Urinary bladder (tissue), 4 donors: ENCODE measurements at places on chromosomes 11 and 22. TPM values are rescaled to one million over a fixed set of nuclear protein-coding genes. Genes with fewer than 3 reads are reported as not detected.

GRCh38 chr11:130452176-130452575 is 3.7 kb downstream of the ADAMTS15 start:
- no peak for DNase-seq

The TSPAN32 gene
- total RNA-seq, result 1.9 TPM

The STARD10 gene
- 16.3 TPM for total RNA-seq

DNA sequence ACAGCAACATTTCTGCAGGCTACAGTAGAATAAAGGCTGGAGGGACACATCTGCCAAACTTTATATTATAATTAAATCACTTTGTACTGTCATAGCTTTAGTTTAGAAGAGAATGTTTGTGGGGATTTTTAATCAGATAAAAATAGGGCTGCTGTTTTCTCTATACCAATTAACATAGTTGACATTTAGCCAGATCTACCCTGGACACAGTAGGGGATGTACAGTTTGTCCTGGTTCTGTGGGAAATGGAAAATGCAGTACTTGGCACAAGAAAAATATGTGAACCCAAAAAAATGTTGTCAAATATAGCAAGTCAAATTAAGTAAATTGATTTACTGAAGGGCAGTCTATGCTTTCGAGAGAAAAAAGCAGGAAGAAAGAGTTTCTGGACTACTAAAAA is 20.8 kb upstream of the PICALM start:
- DNase-seq, result no peak

DNA sequence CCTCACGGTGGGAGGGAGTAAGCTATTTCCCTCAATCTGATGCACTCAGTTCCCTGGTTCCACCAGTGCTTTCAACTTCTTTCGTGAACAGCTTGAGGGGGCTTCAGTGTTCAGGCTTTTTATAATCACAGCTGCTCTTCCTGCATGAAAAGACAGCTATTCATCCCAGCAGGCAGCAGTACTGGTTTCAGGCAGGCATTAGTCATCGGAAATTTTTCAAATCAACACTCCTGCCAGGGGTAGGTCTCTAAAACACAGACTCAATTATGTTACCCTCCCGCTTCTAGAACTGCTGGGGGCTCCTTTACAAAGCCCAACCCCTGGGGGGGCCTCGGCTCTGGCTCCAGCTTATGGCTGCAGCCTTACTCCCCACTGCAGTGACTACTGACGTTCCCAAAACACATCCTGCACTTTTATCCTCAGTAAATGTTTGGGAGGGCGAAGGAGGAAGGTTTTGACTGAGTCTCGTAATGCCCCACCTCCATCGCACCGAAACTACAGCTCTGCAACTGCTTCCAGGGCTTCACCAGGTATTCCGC is 5.8 kb downstream of the POLDIP3 start:
- no peak for DNase-seq

DNA sequence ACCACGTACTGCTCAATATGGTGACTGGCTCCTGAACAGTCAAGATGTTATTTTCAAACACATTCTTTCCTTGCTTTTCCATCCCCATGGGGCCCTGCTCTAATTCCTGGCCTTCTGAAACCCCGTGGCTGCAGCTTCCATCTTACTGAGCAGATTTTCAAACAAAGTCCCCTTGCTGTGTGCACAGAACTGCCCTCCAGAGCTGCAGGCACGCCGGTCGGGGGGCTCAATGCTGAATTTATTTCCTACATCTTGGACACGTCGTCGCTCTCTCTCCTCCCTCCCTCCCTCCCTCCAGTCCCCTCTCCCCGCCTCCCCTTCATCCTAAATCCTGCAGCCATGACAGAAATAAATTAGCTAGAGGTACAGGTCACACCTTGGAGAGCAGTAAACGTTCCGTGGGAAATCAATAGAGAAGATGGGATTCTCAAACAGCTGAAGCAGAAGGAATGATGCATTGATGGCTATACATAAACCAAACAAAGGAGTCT is 243.1 kb upstream of the BLID start:
- DNase-seq, result no peak

- no peak for DNase-seq
These were observed 3.6 kb downstream of the C11orf68 start for GRCh38 chr11:65915101-65915820.

- no peak for DNase-seq
These were observed 27.8 kb downstream of the RELT start for GRCh38 chr11:73404048-73404447.

GRCh38 chr11:96207459-96208449 is 135.2 kb downstream of the MAML2 start:
- no peak for DNase-seq

The OR10A3 gene
- not detected for total RNA-seq

DNA sequence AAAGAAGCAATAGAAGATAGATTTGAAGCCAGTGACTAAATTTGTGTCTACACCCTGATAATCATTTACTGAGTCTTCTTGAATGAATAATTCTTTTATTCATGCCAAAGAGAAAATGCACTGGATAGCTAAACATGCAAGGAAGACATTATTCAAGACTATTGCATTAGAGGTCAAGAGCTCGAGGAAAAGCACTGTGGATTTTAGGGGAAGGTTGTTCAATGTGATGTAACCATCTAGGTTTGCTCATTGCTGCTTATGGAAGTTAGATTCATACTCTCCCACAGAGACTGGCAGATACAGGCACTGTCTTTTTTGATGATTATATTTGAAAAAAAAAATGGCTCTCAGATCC is 682.1 kb downstream of the KCNA4 start:
- no peak for DNase-seq

DNA sequence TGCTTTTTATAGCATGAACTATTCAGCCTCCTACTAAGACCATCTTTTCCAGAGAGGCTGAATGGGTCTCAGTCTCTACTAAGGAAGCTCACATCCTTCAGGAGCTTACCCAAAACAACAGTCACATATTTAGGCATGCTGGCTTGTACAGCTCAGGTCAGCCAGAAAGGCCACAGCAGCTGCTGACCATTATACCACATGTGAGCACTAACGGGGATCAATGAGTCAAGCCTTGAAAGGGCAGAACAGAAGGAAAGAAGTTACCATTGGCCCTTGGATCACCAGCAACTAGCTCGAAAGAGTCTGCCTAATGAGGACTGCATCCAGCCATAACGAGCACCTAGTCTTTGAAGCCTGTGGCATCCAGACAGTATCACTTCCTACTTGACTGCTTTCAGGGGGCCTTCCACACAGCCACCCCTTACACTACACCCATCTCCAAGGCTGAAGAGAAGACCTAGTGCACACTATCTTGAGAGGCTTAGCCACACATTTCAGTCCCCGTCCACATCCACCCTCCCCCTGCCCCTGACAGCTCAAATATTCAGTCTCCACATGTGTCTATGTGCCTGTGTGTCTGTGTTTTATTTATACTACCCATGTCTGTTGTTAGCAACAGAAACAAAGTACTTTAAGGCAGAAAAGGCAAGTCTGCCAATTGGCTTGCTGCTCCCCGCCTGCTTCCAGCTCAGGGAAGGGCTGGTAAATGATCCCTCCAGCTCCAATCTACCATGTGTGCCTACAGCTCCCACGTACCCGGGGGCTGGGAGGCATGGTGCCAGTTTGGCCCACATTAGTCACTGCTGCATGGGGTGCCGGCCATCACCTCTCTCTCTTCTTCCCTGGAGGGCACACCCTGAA is 95.5 kb downstream of the RPL27A start:
- DNase-seq, result no peak

The C11orf42 gene
- not detected for total RNA-seq

The CELSR1 gene
- 4.5 TPM for total RNA-seq

DNA sequence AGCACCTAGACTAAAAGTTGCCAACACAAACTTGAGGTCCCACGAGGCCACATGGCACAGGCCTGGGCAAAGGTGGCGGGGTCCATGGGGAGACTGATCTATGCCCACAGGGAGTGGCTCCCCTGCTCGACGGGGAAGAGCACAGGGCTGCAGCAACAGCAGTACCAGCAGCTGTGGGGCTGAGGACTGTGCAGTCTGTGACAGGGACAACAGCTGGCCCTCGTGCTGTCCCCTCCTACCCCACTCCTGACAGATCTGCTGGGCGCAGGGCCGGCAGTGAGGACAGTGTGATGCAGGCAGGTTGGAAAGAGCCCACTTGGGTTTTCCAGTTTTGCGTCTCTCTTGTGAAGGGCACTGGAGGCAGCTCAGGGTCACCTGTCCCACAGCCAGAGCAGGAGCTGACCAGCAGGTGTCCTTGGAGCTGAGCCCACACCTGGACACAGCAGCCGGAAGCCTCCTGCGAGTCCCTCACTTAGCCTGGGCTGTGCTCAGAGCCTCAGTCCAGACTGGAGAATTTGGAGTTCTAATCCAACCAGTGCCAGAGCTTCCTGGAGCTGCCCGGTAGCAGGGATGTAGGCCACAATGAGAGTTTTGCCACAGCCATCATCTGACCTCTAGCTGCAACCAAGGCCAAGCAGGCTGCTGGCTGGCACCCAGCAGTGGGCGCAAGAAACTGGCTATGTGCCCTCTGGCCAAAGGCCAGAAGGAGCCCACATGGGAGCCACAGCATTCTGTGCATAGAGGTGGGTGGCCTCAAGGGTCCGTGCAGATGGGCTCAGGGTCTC is 3.6 kb upstream of the GAS2L1 start:
- DNase-seq, result no peak

DNA sequence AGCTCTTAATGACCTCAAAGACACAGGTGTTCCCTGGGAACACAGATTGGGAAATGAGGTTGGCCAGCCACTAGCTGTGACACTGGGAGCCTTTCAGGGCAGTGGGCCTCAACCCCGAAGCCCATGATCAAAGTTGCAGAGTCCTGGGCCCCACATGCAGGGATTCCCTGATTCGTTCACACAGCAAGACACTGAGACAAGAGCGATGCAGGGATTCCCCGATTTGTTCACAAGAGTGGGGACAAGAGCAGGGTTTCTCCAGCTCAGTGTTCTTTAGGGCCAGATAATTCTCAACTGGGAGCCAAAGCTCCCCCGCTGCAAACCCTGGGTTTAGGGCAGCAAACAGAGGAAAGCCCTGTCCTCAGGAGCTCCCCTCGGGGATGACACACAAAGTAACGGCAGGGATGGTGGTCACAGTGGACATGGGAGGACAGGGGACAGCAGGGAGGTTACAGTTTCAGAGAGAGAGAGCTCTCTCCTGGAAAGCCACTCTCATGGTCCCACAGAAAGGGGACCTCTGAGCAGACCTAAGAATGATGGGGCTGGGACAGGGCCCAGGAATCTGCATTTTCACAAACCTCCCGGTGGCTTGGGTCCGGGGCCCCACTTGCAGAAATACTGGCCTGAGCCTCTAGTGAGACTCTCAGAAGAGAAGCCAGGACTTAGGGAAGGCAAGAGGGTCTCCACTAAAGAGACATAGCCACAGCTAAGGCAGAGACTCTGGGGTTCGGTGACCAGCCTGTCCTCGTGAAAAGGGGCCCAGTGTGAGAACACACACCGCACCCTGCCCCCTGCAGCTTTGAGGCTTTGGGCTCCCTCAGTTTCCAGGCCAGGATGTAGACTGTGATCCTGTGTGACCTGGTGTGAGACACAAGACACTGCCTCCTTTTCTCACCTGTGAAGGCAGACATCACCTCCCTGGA is 7.4 kb upstream of the GNAZ start:
- no peak for DNase-seq

The ARHGAP32 gene
- 40.0 TPM for total RNA-seq

The TRPM5 gene
- 0.11 TPM for total RNA-seq

DNA sequence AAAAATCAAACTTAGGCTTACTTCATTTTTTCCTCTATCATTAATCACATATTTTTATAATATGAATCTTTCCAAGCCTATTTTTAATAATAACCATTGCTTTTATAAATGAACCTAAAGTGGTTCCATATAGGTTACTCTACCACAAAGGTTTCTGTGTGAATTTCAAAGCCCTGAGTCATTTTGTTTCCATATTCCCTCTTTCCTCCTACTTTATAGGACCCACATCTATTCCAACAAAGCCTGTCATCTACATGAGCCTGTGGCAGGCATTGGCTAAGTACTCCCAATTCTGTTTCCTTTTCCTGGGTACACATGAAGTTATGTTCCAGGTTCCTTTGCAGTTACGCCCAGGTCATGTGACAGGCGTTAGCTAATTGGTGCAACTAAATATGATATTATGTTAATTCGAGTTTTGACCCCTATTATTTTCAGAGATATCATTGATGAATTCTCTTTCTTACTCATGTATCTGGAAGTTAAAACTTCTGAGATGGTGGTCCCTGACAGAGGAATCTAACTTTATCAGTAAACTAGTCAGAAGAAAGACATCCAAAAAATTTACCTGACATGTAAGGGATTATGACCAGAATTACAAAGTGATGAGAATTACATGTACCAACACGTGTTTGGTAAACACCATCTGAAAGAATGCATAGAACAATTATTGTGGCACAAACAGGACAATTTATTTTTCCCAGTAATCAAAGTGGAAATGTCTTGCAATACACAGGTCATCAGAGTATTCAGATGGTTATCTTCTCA is 1264.0 kb upstream of the CNTN5 start:
- DNase-seq, result no peak

The MYBPC3 gene
- not detected for total RNA-seq

DNA sequence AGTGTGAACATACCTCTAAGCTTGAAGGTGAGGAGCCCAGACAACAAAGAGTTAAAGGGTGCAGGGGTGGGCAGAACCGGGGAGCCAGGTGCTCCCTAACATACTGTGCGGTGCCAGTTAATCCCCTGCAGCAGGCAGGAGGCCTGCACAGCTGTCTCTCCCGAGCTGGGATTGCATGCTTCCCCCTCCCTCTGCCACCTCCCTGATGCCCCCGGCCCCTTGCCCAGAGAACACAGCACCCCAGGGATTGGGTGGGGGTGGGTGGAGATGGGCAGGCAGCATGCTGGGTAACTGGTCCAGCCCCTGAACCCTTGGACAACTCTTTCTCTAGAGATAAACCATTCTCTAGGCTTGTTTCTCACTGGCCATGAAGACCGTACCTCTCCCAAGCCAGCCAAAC is 67.7 kb upstream of the MYOD1 start:
- DNase-seq, result no peak

- no peak for DNase-seq
These were observed 542.0 kb downstream of the FAM181B start for GRCh38 chr11:82191695-82192094.

- DNase-seq, result no peak
These were observed 5.5 kb downstream of the CDC42EP1 start for GRCh38 chr22:37565830-37566229.
